NCI-H2107 (cell line): ENCODE measurements at places on chromosomes 2 and 18.

- no peak for DNase-seq
Measured at GRCh38 chr2:99925960-99926359, 216.4 kb downstream of the AFF3 start.

GRCh38 chr2:217610401-217610814 lies 392.4 kb downstream of the TNS1 start:
- no peak for DNase-seq

- peak; percentile 84 for DNase-seq
Measured at GRCh38 chr2:112726487-112727190, 5.8 kb downstream of the NT5DC4 start.

DNA sequence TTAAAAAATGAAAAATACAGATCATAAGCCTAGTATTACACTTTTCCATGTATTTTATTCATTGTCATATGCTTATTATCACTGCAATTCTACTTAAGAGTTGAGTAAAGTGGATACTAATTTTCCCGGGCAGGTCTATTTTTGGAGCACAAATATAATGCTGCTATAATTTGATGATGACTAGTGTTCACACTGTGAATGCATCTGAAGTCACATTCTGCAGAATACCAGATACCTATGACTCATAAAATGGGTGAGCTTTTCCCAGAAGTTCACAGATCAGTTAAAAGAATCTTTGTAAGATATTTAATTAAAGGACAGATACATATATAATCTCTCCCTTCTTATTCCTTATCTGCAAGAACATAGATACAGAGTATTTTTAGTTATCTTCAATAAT lies 79.8 kb upstream of the MC4R start:
- DNase-seq: no peak

- no peak for DNase-seq
Measured at GRCh38 chr2:51065276-51065675, 33.3 kb upstream of the NRXN1 start.

DNA sequence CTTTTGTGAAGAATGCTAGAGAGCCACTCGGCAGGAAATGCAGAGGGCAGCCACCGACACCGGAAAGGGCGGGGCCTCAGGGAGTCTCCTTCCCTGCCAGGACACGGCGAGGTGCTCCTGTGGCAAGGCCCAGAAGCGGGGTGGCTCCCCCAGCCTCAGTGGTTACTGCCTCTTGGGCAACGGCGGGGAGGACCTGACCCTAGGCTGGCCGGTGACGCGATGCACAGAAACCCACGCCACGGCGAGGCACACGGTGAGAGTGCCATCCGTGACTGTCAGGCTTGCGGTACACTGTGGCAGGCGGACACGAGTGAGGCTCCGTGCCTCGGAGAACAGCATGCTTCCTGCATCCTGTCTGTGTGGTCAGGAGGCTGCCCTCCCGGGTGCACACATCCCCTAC lies 47.8 kb downstream of the ZAP70 start:
- DNase-seq: no peak

- no peak for DNase-seq
Measured at GRCh38 chr18:58055890-58056558, 12.0 kb downstream of the NEDD4L start.

GRCh38 chr2:117519721-117520120 lies 294.8 kb upstream of the DDX18 start:
- no peak for DNase-seq

GRCh38 chr2:240651185-240651584 lies 25.9 kb downstream of the GPR35 start:
- no peak for DNase-seq
